Glutamatergic neuron (in vitro differentiated cells): ENCODE measurements at places on chromosomes 6 and 20.

DNA sequence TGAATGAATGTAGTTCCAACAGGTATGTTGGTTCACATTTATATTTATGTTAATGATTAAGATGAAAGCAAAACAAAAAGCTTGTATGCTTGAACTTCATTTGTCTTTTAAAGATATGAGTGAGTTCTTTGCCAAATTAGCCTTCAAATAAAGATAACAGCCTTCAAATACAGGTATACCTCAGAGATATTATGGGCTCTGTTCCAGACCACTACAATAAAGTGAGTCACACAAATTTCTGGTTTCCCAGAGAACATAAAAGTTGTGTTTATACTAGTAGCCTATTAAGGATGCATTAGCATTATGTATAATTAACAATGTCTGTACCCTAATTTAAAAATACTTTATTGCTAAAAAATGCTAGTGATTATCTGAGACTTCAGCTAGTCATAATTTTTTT lies 245.3 kb upstream of the MAN1A1 start:
- no peak for DNase-seq

- no peak for DNase-seq
Observed at GRCh38 chr20:55610756-55611155, 394.6 kb downstream of the CBLN4 start.

- no peak for DNase-seq
Observed at GRCh38 chr20:62804021-62804626, 511 bp upstream of the OGFR start.

DNA sequence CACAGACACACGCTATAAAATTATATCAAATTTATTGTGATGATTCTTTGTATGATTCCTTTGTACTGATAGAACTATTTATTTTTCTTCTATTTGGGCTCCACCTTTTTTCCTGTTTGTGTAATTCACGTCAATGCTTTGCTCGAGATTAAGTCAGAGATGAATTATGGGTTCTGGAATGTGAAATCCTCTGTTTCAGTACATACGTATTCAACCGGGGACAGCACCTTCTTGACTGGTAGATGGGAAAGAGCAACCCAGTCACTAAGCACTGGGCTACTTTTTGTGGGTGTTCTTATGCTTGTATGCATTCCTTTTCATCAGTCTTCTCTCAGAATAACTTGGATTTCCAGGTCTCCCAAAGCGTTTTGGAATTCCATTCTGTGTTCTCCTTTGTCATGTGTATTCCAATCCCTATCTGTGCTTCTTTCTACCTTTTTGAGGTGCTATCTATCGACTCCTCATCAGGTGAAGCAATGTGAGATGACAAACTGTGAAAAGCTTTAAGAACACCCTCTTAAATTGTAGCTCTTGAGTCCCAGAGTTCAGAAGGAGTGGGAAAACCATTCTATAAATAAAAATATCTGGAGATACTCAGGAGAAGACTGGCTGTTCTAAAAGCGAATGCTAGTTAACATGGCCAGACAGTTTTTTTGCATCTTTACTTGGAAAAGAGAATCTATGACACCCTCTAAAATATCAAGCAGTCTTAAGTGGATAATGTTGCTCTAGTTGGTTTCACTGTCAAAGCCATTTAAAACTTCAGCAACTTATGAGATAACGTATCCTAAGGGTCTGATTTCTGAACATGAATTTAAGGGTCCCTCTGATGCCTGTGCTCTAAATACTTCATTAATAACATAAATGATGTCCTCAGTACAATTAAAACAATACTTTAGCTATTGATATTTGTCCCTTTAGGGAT lies 197.7 kb upstream of the PREP start:
- DNase-seq = no peak
